ENCODE measurements at places on chromosomes 16 and 17. TPM values are rescaled to one million over a fixed set of nuclear protein-coding genes. Genes with fewer than 3 reads are reported as not detected.
A peak's percentile ranks its signal among the peaks of the same experiment; 100 is the strongest.

GRCh38 chr17:48990882-48991357, 6.3 kb upstream of the IGF2BP1 start:
- no peak for DNase-seq

DNA sequence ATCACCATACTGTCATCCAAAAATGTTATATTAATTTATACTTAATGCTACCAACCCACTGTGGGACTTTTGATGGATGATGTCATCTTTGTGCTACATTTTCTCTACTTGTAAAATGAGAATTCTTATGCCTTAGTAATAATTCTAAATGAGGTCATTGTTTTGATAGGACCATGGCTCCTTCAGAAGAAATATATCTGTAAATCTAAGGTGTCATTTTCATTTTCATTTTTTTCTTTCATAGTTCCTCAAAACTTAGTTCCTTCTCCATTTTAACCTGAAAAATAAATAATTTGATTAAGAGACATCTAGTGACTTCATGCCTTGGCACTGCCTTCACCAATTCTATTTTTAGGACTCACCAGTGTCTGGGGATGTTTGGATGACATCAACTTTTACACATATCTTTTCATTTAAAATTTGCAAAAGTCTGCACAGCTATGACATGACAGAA, 48.7 kb downstream of the GPRC5B start:
- DNase-seq = no peak

Gene SLC35G3
- total RNA-seq = not detected

DNA sequence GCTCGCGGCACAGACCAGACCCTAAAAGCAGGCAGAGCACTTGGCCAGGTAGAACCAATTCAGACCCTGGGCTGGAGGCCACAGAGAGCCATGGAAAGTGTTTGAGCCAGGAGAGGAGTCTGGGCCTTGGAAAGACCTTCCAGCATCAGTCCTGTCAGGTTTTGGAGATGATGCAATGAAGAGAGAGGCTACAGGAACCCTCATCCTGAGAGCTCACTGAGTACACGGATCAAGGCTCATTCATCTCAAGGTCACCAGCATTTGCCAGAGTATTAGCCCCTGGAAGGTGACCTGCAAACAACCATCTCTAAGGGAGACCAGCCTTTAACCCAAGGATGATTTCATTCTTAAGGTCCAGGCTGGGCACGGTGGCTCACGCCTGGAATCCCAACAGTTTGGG, 27.8 kb downstream of the TLE7 start:
- no peak for DNase-seq

- no peak for DNase-seq
Measured at GRCh38 chr17:39349246-39349645, 52.2 kb downstream of the FBXL20 start.

DNA sequence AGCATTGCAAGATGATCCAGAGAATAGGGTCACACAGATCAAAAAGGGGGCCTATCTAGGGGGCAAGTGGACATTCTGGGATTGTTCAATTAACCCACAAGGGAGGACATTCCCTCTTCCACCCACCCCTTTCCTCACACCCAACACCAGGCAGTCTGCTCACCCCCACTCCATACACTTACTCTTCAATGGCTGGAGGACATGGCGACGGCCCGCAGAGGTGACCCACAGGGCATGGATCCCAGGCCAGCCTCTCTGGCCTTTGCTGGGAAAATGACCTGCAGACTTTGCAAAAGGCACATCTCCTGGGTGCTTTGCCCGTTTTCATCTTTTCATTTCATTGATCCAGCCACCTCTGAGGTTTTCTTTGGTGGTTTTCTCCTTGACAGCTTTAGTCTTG, 1.7 kb upstream of the CACNG5 start:
- no peak for DNase-seq

- peak; percentile 25 for DNase-seq
Measured at GRCh38 chr16:14111713-14112538, 40.8 kb downstream of the MRTFB start.

DNA sequence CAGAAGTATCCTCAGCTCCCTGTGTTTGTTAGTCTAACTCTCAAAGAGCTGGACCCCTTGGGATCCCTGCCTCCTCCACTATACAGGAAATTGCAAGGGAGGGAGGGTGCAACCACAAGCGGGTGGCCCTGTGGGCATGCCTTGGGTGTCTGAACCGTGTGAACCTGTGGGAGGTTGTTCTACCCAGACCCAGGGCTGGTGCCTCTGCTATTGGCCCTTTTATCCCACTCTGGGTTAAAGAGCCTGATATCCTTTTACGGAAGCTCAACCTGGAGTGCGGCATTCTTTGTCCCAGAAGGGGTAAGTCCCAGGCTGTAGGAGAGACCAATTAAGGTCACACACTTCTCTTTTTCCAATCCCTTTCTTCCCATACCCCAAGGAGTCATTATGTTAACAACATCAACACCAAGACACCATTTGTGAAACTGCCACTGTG, 53.4 kb downstream of the ARSG start:
- no peak for DNase-seq

DNA sequence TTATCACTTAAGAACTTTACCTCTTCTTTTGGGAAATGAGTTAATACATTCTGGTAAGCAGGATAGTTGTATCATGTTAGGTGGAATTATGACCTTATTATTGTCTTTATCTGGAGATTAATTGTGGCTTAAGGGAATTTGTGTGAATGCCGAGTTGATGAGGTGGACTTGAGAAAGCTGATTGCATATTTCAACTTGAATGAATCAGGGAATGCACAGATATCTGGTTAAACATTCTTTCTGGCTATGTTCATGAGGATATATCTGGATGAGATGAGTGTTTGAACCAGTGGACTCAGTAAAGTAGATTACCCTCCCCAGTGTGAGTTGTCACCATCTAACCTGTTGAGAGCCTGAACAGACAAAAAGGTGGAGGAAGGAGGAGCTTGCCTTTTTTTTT, 326.1 kb upstream of the GOT2 start:
- DNase-seq = no peak

DNA sequence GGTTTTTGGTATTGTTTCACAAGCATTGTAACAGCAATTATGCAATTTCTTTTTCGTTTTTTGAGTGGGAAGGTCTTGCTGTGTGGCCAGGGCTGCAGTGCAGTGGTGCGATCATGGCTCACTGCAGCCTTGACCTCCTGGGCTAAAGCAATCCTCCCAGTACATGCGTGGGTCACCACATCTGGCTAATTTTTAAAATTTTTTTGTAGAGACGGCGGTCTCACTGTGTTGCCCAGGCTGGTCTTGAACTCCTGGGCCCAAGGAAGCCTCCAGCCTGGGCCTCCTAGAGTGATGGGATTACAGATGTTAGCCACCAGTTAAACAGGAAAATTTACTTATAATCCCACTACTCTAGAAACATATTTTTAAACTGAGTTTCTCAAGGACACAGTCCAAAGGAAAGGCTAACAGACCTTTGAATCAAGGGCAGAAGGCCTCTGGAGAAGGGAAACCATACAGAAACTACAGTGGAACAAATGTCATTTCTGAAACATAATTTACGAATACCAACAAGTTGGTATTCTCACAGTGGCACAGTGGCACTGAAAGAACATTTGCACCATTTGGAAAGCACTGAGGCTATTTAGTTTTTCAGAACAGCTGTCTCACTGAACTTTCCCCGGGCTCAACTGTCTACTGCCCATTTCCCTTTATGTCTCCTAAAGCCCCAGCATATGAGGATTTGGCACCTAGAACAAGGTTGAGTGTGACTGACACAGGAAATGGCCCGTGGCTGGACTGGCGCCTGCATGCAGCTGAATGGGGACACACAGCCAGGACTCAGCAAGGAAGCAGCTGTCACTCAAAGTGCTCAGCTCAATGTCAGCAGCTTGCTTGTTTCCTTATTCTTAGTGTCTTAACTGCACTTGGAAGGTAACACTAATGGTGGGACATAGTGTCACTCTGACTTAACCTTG, 2.8 kb upstream of the PRKAR1A start:
- DNase-seq = peak; percentile 43

GRCh38 chr17:51180486-51180885, 14.3 kb downstream of the NME2 start:
- DNase-seq = no peak

GRCh38 chr16:30372038-30372712, 1.9 kb upstream of the TBC1D10B start:
- DNase-seq = no peak

DNA sequence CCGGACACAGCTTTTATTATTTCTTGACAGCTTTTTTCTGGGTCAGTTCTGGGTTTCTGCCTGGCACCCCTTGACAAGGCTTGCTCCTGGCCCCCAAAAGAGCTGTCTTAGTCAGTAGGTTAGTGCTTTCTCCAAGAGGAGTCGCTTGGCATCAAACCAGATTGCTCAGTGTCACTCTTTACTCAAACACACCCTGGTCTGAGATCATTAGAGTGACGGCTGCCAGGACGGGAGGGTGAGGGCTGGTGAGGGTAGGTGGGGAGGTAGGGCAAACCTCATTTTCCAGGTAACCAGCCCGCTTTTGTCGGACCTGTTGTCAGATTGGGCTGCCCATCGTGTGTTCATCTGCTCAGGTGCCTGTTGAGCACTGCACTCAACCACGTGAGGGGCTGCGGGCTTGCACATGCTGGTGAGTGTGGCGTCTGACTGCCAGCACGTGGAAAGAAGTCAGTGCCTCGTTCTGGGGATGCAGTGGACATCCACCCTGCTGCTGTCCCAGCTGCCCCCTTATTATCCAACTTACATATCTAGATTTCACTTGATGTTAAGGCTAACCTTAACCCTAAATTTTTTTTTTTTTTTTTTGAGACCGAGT, 12.4 kb downstream of the TMEM94 start:
- DNase-seq = no peak

Gene BTBD17
- total RNA-seq = not detected

- DNase-seq = no peak
Measured at GRCh38 chr17:62679866-62680377, 52.5 kb downstream of the MRC2 start.

Gene SRCAP
- total RNA-seq = 34.1 TPM

DNA sequence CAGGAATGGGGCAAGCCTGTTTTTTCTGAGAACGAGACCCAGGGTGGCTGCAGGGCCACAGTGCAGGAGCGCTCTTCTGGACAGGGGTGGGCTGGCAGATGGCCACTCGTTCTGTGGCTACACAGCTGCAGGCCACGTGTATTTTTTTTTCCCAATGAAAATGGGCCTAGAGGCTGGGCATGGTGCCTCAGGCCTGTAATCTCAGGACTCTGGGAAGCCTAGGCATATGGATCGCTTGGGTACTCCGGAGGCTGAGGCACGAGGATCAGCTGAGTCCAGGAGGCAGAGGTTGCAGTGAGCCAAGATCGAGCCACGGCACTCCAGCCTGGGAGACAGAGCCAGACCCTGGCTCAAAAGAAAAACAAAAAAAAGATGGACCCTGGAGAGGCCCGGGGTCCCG, 6.8 kb downstream of the UNKL start:
- no peak for DNase-seq

DNA sequence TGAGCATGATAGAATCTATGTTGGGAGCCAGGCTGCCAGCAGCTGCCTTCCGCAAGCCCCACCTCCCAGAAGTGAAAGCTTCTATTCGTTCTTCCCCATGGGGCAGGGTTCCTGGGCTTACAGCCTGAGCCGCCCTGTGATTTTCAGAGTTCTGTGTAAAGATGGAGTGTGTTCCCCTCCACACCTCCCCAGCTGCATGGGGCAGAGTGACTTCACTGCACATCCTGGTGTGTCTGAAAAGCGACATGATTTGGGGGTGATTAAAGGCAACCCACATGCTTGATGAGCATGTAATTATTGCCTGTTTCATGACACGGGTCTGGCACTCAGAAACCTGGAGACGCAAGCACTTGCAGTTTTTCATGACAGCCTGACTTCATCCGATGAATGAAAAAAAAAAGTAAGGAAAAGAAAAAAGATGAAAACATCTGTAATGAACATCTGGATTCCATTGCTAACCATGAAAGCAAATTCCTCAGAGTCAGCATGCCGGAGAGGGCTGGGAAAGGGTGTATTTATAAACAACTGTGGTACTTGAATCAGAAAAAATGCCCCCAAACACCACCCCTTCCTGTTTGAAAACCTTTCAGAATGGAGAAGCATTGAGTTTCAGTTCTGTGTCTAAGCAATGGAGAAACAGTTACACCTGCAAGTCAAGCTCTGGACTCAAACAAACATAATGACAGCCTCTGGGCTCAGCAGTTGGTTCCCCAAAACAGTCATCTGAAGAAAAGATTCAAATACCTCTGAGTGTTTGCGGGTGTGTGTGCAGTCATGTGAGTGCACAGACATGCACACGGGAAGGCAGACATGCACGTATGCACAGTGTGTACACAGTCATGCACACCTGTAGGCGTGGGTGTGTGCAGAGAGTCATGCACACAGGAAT, 266.0 kb downstream of the ENGASE start:
- no peak for DNase-seq

DNA sequence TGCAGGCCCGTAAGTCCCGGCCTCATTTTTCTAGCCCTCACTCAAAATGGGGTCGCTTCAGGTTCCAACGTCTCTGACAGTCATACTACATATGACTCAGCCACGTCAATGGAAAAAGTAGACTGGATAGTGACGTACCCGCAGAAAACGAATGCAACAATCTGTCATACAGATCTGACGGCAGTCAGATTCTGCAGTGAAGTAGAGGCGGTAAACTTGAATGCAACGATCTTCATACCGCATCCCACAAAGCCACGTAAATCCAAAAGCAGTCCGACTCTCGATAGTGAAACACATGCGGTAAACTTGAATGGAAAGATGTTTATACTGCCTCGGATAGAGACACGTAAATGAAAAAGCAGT, 38.4 kb upstream of the ARL4D start:
- DNase-seq = peak; percentile 65

GRCh38 chr16:66578651-66579531, at the start of gene CMTM2:
CMTM2 (plus strand) TSS chr16:66579463; CDS start chr16:66579608, 145 bp downstream.
- DNase-seq = no peak

GRCh38 chr16:62805221-62805857, 769.1 kb upstream of the CDH8 start:
- DNase-seq = peak; percentile 31

Gene CEP112
- total RNA-seq = 1.6 TPM

Gene TM4SF5
- total RNA-seq = not detected

- no peak for DNase-seq
Measured at GRCh38 chr17:37519251-37519985, 29.7 kb downstream of the DUSP14 start.

DNA sequence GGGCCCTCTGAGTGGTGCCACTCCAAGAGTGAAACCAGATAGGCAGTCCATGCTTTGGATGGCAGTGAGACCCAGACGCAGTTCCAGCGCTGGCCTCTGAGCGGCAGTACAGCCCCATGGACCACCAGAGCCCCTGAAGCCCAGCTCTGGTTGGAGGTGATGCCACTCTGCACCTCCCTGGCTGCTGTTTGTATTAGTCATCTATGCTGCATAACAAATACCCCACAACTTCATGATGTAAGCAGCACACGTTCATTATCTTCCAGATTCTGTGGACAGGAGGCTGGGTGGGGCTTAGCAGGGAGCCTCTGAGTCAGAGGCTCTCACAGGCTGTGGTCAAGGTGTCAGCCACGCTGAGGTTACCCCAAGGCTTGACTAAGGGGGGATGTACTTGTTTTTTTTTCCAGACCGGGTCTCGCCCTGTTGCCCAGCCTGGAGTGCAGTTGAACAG, 5.1 kb upstream of the NME4 start:
- no peak for DNase-seq

- peak; percentile 67 for DNase-seq
Measured at GRCh38 chr17:43314611-43315011, 80.8 kb upstream of the RNU2-1 start.
